ENCODE measurements at places on chromosomes 1 and 21.

GRCh38 chr1:24517898-24518297 lies 15.3 kb downstream of the RCAN3 start:
- no peak for DNase-seq

GRCh38 chr1:34712007-34712688 lies 42.7 kb upstream of the GJB5 start:
- no peak for DNase-seq

DNA sequence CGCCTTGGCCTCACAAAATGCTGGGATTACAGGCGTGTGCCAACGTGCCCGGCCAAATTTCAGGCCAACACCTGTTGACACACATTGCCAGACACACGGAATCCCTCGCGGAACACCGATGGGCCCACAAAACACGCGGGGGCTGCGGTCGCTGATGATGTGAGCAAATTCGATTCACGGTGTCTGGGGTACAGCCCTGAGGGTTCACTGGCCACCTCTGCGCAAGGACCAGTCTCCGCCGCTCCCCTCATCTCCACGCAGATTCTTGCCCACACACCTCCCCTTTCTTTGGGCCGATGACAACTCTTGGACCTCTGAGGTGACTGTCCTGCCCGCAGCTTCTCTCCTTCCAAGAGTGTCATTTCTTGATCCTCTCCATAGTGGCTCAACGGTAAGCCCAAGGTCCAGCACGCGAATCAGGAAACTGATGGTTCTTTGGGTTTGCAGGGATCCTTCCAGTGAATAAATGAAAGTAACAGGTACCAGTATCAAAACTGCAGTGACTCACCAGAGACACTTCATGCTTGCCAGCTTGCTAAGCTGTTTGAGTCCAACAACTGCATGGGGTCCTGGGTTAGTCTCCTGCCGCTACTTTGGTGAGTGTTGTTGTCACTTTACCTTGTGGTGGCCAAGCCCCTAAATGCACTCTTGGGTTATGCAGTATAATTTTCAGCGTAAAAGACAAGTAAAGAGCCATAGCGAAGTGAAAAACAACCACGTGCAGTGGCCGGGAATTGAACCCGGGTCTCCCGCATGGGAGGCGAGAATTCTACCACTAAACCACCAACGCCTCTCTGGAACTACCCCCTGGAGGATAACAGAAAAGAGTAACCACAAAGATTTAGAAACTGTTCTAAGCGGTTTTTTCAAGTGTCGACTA lies 11.0 kb upstream of the RNU1-3 start:
- DNase-seq: peak; percentile 10

DNA sequence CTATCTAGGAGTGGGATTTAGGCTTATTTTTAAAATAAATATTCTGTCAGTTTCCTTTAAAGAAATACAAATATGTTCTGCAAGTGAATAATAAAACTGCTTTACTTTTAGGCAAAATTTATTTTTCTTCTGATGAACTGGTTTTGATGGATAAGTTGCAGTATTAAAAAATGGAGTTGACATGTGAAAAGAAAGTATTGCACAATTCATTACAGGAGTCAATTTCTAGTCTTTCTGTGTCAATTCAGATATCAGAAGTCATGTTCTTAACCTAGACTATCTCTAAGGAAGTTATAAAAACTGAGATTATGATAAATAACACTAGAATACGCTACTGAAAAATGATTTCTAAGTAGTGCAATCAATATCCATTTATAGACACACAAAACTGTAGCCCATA lies 270.2 kb upstream of the TMPRSS15 start:
- no peak for DNase-seq

GRCh38 chr1:11273595-11274234 lies 717 bp downstream of the UBIAD1 start:
- no peak for DNase-seq

DNA sequence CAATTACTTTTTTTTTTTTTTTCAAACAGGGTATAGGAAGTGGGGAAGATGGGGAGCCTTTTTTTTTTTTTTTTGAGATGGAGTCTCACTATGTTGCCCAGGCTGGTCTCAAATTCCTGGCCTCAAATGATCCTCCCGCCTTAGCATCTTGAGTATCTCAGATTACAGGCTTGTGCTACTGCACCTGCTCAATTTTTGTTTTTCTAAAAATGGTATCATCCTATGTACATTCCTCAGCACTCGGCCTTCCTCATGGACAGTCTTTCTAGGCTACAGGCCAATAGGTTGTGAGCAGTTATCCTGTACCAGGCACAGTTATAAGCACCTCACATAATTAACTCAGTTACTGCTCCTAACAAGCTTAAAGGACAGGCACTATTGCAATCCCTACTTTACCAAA lies 132.1 kb upstream of the EDN2 start:
- DNase-seq: no peak

GRCh38 chr1:74470936-74471335 lies 41.5 kb downstream of the LRRC53 start:
- DNase-seq: no peak

DNA sequence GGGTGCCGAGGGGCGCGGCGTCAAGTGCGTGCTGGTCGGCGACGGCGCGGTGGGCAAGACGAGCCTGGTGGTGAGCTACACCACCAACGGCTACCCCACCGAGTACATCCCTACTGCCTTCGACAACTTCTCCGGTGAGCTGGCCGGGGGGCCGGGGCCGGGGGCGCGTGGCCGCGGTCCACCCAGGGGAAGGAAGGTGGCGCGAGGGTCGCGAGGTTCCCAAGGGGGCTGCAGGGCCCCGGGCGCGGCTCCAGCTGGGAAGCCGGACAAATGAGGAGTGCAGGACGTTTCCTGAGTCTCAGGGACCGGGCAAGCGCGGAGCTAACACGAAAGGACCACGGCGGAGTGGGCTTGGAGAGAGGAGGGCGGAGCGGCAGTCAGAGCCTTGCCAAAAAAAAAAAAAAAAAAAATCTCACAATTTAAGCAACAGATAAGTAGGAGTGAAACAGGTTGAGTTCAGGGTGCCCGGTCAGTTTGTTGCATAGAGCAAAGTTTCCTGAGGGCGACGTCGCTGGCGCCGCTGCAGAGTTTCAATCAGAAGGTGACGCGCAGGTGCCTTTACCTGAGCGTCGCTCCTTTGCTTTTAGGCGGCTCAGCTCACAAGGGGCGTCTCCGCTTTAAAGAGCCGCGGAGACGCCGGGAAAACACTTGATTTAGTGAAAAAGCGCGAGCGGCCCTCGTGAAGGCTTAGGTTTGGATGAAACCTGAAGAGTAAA lies 750 bp downstream of the RHOU start:
- no peak for DNase-seq

DNA sequence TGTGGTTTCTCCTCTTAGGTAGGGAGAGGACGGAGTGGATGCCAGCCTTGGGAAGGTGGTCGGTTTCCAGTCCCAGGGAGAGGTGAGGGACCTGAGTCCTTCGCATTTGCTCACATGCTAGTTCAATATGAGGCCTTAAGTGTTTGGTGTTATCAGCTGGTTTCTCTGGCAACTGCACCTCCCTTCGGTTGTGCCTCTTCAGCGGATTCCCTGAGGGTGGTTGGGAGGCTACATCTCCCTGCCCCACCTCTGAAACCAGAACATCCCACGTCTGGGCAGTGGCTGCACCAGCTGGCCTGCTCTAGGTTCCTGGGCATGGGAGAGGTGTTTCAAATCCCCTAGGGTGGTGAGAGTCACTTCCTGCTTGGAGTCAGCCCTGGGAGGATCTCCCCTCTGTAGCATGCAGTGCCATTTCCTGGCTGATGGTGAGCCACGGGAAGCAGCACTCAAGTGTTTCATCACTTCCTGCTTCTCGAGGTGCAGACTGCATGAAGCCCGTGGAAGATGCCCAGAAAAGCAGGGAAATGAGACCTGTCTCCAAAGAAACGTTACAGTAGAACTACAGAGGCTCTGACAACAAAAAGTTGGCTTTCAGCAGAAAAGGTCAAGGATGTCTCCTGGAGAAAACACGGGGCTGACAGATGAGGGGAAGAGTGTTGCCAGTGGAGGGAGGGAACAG lies 4.5 kb downstream of the TMEM125 start:
- DNase-seq: no peak

DNA sequence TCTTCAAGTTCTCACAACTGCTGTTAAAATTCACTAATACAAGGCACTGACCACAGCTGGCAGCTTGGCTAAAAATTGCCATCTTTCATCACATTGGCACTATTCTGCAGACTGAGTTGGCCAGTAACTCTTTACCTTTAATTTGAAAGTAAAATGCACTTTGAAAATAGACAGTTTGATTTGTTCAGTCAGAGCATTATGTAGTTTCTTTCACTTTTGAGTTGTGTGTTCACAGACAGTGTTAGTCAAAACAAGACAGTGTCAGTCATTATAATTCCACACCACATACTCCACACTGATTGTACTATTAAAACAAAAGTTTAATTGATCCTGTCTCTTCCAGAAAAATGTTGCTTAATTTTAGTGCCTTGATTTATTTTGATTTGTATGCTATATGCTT lies 160.7 kb downstream of the SDCCAG8 start:
- no peak for DNase-seq

- no peak for DNase-seq
These were observed 796 bp upstream of the TDRKH start for GRCh38 chr1:151790940-151791651.

GRCh38 chr1:29310616-29311180 lies 74.4 kb downstream of the PTPRU start:
- no peak for DNase-seq

- no peak for DNase-seq
These were observed 31.9 kb downstream of the CYP4B1 start for GRCh38 chr1:46830665-46831322.

- DNase-seq: no peak
These were observed 1.0 kb downstream of the CORT start for GRCh38 chr1:10450836-10451235.

GRCh38 chr21:34722684-34723300 lies 54.0 kb downstream of the CLIC6 start:
- no peak for DNase-seq

DNA sequence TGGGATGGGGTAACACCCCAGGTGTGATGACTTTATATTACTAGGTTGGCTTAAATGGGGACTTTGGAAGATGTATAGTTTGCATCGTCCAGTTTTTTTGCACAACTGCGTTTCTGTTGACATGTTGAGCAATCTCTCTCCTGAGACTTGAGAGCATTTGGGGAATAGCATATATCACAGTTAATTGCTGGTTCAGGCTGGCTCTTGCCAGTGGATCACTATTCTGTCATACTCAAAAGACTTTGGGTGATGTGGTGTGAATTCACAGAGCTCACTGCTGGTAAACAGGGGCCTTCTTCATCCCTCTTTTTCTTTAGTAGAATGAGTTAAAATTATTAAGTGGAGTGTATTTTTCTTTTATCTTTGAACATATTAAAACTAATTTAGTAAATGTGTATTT lies 44.3 kb downstream of the LHX9 start:
- DNase-seq: no peak

DNA sequence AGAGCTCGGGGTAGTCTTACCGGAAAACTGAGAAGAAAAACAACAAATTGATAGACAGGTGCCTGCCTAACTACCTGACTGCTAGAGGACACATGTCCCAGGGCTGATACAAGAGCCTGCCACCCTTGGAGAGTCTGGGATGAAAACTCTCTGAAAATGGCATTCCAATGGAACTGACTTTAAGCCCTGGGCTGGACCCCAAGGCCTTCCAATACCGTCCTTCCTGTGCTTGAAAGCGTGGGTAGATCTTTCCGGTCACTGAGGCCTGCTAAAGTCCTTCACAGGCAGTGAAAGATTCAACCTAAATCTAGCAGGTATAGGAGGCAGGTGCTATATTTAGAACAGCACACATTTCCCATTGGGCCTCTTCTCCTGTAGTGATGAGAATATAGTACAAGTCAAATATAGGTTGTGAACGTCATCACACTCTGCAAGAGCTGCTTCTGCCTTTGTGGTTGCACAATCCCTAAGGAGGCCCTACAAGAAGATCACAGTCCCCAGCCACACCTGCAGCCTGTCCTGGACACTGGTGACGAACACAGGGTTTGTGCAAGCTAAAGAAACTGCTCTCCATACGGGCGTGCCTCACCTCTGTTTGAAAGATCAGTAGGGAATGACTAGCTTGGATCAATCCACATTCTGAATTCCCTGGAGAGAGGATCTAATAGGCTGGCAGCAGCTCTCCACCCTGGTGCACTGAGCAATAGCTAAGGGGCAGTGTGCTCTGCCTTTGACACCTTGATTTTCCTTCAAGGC lies 876 bp upstream of the CHML start:
- no peak for DNase-seq

DNA sequence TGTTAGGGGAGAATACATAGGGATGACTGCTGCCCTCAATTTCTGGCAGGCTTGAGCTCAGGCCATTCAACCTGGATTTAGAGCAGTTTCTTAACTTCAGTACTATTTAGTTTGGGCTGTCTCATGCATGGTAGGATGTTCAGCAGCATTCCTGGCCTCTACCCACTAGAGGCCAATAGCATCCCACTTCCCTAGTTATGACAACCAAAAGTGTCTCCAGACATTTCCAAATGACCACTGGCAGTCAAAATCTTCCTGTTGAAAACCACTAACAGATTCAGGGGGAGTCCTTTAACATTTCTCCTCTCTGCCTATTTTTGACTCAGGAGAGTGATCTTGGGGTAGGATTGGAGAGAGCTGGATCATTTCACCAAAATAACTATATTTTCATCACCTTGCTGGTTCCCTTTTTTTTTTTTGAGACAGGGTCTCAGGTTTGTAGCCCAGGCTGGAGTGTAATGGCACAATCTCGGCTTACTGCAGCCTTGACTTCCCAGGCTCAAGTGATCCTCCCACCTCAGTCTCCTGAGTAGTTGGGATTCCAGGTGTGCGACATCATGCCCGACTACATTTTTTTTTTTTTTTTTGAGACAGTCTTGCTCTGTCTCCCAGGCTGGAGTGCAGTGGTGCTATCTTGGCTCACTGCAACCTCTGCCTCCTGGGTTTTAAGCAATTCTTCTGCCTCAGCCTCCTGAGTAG lies 8.7 kb downstream of the GNAT2 start:
- no peak for DNase-seq

DNA sequence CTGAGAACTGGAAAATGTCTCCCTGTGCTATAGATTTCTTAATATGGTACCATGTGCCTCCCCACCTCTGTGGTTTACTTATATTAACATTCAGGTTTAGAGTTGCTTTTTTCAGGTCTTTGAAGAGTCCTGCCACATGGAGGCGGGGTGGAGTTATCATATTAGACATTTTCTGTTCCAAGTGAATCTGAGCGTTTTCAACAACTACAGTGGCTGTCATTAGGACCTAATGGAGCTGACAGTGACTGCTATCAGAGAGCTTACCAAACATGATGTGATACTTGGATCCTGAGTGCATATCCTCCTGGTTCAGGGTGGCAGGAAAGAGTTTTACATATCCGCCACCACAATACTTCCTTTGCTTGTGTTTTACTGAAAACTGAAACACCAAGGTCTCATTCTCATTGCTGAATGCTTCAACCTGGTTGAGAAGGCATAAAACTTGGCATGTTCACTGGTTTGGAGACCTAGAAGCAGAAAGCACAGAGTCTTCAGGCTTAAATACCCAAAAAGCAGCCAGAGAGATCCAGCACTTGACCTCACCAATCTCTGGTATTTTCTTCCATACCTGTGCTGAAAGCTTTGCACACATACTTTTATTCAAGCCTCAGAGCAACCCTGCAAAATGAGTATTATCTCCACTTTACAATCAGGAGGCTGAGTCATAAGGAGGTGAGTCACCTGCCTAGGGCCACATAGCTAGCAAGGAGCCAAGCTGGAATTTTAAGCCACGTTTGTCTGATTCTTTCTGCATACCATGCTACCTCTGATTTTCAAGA lies 47.4 kb upstream of the OSBPL9 start:
- DNase-seq: no peak

- DNase-seq: no peak
These were observed 553 bp downstream of the TTF2 start for GRCh38 chr1:117060441-117061317.

Data from stimulated activated CD8-positive, alpha-beta memory T cell treated with anti-CD3 and anti-CD28 coated beads, Interleukin-7, amount 100 ng/mL, for 1 hour (primary cell).